ENCODE measurements at places on chromosomes 7 and 10.

DNA sequence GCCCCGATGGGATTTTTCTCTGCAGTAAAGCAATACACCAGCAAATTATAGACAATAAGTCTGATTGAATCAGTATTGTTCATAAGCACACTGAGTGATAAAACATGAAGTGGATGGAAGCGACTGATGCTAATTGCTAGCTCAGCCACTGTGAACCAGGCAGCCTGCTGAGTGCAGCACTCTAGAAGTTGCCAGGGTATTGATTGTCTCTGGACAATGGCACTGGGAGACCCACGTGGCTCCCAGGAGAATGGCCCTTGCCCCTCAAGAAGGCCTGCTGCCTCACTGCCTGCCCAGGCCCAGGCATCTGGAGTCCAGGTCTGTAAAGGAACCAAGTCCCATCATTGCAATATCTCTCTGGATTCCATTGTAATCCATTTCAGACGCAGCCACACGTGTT is 80.4 kb upstream of the TCERG1L start:
- no peak for DNase-seq

GRCh38 chr7:152521420-152522337 is 85.9 kb upstream of the KMT2C start:
- DNase-seq = no peak

- no peak for DNase-seq
These were observed 37.0 kb upstream of the ZMIZ1 start for GRCh38 chr10:79031723-79032122.

DNA sequence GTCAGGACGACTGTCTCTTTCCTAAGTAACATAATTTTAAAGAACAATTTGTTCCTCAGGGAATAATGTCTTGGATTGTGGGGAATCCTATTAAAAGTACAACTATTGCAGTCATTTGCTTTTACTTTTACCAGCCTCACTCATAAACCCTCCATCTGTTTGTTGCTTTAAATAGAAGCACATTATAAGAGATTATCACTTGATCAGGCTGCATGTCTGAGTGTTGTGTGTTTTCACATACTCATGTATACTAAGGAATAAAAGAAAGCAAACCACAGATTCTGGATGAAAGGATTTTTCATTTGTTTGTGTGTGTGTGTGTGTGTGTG is 1077.8 kb downstream of the KCNMA1 start:
- DNase-seq = no peak

DNA sequence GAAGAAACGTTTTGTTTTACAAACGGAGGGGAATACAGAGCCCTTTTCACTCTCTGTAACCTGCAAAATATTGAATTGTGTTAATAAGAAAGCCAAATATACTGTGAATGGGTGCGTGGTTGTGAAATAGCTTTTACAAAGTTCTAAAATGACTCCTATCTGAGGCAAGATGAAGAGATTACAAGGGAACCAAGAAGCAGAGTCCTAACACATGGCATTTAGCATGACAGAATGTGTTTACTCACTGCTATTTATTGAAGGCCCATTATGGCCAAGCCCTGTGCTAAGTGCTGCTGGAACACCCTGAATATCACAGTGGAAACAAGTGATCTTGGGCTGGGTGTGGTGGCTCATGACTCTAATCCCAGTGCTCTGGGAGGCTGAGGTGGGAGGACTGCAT is 12.9 kb downstream of the JCAD start:
- DNase-seq = no peak

GRCh38 chr7:117110480-117111315 is 157.4 kb downstream of the ST7 start:
- no peak for DNase-seq

DNA sequence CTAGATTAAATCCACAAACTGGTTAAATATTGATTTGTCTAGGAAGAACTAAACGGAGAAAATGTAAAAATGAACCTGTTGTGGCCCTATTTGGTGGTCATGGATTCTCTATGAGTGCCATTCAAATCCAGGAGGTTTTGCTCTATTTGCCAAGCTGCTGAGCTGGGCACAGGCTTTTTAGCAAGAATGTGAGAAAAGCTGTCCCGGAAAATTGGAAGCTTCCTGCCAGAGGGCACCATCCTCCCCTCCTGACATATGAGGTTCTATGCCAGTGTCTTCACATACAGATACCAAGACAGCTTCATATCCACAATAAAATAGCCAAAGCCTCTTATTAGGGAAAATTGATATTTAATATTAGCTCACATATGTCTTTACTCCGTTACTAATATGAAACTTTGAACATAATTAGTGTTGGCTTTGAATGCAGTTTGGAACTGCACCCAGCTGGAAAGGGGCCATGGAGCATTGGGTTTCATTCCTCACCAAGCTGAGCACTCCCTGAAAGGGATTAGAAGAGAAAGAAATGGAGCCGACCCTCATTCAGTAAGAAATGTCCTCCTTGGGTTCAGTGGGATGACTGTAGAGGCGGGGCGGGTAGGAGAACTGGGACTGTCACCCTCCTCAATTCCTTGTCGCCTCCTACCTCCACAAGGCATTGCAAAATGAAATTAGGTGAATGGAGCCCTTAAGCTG is 47.8 kb downstream of the NRCAM start:
- no peak for DNase-seq

GRCh38 chr10:128287921-128288320 is 161.7 kb upstream of the MKI67 start:
- no peak for DNase-seq

DNA sequence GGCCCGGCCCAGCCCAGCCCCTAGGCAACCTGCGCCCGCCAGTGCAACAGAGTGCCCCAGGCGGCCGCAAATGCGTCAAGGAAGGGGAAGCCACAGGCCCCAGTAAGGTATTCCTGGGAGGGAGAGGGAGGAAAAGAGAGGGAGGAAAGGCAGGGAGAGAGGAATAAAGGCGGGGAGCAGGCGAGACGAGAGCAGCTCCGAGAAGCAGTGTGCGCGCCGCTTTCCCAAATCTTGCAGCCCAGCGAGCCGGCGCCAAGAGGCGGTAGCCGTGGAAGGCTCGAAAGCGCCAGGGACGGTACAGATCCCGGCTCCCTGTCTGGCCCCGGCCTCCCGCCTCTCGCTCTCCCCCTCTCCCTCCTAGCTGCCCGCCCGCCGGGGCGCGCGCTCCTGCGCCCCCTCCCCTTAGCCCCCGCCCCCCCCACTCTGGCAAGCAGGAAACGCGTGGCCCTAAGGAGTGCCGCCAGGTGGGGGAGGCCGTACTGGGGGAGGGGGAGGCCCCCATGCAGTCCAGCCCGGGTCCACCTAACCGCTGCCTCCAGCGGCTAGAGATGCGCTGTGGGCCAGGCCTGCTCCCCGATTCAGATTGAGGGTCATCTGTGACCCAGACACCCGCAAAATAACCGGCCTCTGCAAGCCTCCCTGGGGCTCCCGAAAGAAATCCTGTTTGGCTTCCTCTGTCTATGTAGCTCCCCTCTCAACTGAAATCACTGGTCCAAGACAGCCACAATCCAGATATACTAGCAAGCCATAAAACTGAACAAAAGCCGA is 4.3 kb downstream of the HOXA10 start:
- no peak for DNase-seq

DNA sequence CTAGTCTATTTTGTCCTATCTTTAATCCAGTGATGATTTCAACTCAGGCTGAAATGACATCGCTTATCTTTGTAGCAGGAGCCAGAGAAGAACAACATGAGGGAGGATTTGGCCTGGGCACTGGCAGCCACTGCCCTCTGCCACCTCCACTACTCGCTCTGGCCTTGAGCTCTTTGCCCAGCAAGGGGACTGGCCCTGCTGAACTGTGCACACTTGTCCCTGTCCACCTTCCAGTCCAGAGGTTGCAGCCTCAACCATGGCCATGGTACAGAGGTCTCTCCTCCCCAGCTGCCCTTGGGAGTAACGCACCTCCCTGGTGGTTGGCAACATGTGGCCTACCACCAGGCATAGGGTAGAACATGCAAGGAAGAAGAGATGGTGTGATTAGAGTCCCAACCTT is 8.4 kb downstream of the HABP2 start:
- DNase-seq = no peak

GRCh38 chr7:1693419-1693990 is 23.4 kb downstream of the ELFN1 start:
- DNase-seq = no peak

GRCh38 chr10:37752334-37752875 is 105.0 kb downstream of the ZNF248 start:
- DNase-seq = no peak

DNA sequence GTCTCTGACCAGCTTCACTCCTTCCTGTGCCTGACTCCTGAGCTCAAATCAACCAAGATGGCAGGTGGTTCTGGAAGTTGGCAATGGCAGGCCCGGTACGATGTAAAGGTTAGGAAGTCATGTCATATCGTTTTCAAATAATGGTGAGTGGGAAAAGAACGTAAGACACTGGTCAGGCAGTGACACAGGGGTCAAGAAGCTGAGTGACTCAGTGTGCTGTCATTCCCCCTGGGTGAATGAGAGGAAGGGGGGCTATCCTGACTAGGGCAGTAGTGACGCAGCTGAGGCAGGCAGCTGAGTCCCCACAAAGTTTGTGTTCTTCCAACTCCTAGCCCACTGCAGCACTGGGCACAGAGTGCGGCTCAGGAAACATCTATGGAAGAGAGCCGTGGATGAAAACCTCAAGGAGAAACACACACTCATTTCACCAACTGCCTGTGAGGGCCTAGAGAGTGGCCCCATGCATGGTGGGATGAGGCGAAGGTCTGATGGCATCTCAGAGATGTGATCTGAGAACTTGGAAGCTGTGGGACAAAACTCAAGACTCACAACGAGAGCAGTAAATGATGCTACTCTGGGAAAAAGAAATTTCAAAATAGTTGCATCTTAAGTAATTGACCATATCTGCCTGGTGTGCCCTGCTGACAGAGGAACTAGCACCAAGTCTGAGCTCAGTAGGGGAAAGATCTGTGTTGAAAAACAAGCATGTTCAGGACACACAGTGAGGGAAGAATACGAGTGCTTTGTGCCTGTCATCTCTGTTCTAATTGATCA is 23.2 kb downstream of the CREB3L2 start:
- no peak for DNase-seq

GRCh38 chr7:80600046-80600445 is 38.4 kb upstream of the CD36 start:
- no peak for DNase-seq

GRCh38 chr10:14040787-14041631 is 289.7 kb downstream of the FRMD4A start:
- no peak for DNase-seq

GRCh38 chr10:92972066-92972870 is 88.3 kb upstream of the CYP26C1 start:
- no peak for DNase-seq

GRCh38 chr10:26829810-26830515 is 30.8 kb downstream of the ABI1 start:
- peak; percentile 6 for DNase-seq

DNA sequence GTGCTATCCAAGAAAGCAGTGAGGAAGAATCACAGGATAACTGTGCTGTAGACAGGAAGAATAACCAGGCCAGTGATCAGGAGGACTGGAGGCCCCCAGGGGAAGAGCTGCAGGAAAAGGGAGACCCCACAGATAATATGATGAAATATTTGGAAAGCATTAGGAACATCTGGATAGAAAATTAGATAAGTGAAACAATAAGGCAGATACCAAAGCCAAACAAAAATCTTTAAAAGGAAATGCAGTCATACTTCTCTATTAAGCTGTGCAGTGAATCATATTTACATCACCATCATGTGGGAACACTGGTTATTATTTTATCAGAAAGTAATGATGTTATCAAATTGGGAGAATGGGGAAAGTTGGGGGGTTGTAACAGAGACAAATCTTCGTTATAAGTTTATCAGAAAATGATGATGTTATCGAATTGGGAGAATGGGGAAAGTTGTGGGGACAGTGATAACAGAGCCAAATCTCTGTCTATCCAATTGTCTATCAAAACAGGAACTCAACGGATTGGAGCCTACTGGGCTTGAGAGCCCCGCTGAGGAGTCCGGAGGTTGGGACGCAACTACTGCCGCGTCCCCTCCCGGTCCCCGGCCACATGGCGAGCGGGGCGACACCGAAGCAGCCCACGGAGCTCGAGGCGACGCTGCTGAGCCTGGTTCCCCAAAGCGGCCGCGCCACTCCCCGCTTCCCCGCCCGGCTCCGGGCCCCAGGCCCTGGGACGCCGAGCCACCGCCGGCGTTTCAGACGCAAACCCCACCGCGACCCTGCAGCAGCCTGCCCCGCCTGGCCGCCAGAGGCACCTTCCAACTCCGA is 14.0 kb upstream of the RALA start:
- no peak for DNase-seq

DNA sequence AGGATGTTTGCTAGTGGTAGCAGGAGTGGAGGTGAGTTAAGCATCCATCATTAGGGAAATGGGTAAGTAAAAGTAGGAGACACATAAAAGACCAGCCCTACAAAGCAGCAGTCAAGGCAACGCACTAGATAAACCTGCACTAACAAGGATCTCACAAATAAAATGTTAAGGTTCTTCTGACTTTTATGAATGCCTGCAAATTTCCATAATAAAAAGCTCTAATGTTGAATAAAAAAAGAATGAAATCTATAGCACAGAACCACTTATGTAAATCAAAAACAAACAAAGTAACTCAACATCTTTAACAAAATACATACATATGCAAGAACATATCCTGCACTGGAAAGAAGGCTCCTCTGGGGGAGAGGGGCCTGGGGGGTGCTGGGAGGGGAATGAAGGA is 4.6 kb downstream of the SGMS1 start:
- DNase-seq = no peak

GRCh38 chr10:4556527-4556926 is 269.5 kb upstream of the AKR1E2 start:
- no peak for DNase-seq

DNA sequence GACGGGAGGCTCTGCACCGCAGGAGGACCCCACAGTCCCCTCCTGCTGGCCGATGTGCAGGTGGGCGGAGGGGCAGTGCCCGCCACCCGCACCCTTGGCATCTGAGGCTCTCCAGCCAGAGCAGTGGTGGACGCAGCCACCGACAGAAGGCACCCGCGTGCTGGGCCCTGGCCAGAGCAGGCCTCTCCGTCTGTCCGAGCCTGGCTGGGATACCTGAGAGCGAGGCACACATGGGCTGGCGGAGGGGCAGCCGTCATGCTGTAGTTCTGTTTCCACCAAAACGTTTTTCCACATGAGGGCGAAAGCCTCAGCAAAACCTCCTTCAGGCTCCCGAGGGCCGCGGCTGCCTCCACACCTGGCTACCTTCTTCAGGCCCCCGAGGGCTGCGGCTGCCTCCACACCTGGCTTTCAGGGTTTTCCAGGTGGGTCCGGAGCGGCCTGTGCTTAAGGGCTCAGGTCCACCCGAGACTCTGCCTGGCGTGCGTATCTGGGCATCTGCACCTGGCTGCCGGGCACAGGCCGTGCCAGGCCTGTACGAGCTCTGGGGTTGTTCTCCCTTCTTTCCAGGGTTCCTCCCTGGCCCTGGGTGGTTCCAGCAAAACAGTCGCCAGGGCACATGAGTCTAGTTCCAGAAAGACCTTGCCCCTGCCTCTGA is 115.5 kb downstream of the INPP5A start:
- no peak for DNase-seq

- DNase-seq = no peak
These were observed 456.0 kb downstream of the SDK1 start for GRCh38 chr7:3757059-3757458.

- no peak for DNase-seq
These were observed 1.5 kb downstream of the TAS2R60 start for GRCh38 chr7:143444785-143445184.
